ENCODE measurements at places on chromosomes 5 and 9. TPM values are rescaled to one million over a fixed set of nuclear protein-coding genes. Genes with fewer than 3 reads are reported as not detected.

NR5A1 gene
- total RNA-seq = not detected

RAB3C gene
- not detected for total RNA-seq

IFNA2 gene
- total RNA-seq = not detected

DPH7 gene
- total RNA-seq = 25.5 TPM

DND1 gene
- total RNA-seq = 0.17 TPM

TMEM215 gene
- total RNA-seq = not detected

AFAP1L1 gene
- 5.1 TPM for total RNA-seq

AHRR gene
- total RNA-seq = 86.8 TPM

TPM2 gene
- 967 TPM for total RNA-seq

PCDHGA2 gene
- 6.6 TPM for total RNA-seq

C9orf50 gene
- 0.44 TPM for total RNA-seq

LCN15 gene
- total RNA-seq = not detected

CNTFR gene
- 0.44 TPM for total RNA-seq

SURF4 gene
- total RNA-seq = 459 TPM

FAM78A gene
- total RNA-seq = 0.29 TPM

SV2C gene
- total RNA-seq = not detected

CTNND2 gene
- total RNA-seq = not detected

PCDHGC4 gene
- total RNA-seq = 6.0 TPM

All from smooth muscle cell of trachea (primary cell).